ENCODE measurements at places on chromosomes 2 and 18.

- no peak for DNase-seq
These were observed 593 bp downstream of the SP140L start for GRCh38 chr2:230327418-230328154.

DNA sequence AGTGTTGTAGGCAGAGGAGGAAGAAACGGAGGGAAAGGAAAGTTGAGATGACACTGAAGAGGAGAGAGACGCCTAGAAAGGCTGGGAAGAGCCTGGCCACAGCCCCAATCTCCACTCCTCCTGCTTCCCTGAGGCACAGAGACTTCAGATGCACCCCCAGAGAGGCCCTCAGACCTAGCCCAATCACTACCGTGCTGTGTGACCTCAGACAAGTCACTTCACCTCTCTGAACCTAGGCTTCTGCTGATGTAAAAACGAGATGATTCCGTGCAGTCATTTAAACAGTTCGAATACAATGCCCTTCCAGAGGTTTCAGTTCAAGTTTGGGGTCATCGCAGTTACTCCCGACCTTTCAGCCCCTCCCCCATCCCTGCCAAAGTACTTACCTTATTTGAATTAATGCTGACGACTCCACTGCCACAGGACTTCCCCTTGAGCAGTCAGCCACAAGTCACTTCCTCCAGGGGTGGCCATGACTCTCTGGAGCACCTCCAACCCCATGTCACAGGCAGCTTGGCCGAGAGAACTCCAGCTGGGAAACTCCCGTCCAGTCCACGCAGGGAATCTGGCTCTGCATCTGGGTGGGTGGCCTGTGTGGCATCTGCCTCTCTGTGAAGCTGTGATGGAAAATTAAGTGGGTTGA lies 105.2 kb upstream of the ID2 start:
- DNase-seq = no peak

DNA sequence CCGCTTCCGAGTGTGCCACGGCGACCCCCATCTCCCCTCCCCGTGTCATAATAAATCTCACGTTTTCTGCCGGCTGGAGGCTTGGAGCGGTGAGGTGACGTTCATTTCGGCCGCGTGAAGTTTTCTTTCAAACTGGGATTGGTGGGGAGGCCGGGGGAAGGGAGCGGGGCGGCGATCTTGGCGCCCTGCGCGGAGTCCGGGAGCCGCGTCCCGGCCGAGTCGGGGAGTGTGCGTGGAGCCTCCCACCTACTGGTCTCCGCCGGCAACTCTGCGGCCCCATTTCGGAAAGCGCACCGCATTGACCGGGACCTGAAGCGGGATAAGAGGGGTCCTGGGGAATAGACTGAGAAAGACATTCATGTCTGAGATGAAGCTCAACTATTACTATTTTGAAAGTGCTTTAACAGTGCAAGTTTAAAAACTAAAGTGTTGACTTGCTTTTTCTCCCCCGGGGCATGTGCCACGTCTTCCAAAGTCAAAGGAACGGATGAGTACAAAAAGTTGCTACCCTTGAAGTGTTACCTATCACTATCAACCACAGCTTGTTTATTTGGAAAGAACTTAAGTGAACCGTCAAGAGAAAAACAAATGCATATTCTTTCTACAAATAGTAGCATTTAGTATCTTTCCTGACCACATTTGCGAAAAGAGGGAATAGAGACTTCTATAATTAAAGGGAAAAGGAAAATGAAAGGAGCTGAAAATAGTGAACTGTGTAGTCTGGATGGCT lies 818 bp upstream of the IKZF2 start:
- DNase-seq = peak; percentile 74

DNA sequence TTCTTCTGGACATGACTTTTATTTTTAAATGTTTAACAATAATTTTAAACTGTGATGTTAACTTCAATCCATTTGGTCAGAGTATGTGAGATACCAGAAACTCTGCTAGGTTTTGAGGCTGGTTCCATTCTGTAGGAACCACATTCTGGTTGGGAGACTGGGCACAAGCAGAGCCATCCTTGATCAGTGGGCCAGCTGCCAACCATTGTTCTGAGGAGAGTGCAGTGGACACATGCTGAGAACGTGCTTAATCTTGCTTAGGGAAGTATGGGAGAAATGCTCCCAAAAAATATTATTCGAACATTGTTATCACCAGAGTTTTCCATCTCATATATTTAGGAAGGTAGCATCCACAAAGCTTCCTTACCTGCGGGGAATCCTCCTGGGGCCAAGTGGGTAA lies 155.8 kb downstream of the RTN4 start:
- no peak for DNase-seq

GRCh38 chr2:174945601-174946260 lies 59.5 kb downstream of the CHN1 start:
- DNase-seq = no peak

DNA sequence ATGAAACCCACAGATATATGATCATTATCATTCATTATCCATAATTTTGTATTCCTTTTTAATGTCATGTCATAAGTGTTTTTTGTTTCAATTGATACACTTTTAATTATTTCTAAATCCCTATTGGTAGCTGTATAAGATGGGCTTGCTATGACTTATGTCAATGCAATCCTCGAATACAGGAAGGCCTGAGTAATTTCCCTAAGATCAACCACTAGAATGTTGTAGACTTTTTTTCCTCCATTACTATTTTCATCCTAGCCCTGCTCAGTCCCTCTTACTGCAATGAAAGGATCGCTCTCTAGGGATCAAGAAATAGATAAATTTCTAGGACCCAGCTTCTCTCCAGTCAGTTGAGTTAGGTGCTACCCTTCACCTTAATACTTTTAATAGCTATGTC lies 186.3 kb downstream of the KCNE4 start:
- no peak for DNase-seq

DNA sequence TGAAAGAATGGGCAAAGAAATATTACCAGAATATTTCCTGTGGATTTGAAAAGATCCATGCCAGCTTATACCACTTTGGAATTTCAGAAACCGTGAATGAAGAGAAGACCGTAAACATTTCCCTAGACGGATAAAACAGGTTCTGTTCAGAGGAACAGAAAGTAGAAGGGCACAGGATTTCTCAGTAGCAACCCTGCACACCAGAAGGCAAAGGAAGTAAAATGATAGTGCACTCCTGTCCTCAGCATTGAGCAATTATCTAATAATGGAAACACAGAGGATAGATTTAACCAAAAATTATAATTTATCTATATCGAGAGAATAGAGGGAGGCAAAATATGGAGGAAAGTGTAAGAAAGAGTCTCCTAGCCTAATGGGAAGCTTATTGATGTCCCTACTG lies 87.0 kb upstream of the ITGA6 start:
- no peak for DNase-seq

DNA sequence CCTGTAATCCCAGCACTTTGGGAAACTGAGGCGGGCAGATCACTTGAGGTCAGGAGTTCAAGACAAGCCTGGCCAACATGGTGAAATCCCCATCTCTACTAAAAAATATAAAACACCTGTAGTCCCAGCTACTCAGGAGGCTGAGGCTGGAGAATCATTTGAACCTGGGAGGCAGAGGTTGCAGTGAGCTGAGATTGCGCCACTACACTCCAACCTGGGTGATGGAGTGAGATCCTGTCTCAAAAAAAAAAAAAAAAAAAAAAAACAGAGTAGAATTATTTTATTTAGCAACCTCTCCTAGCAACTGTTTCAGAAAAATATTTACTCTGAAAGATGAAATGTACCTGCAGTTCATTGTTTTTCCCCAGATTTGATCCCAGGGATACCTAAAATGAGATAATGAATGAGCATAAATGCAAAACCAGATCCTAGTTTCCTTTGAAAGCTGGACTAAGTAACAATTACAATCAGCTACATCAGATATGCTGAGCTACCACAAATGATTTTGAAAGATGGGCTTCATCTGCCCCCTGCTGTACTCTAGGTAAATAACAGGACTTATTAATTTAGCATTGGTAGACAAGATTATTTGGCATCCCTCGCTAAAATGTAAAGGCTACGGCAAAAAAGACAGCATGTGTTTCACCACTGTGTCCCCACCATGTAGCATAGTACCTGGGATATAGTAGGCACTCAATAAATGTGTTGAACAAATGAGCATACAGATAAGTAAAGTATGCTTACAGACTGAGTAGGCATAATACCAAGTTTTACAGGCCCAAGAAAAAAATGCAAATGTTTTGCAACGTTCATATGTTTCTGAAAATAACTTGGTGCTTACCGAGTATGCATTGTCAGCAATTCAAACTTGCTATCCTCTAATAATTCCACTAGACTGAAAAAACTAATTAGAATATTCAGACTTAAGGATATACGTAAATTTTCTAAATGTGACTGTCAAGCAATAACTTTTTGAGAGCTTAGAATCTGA lies 102.5 kb downstream of the ATL2 start:
- peak; percentile 30 for DNase-seq

DNA sequence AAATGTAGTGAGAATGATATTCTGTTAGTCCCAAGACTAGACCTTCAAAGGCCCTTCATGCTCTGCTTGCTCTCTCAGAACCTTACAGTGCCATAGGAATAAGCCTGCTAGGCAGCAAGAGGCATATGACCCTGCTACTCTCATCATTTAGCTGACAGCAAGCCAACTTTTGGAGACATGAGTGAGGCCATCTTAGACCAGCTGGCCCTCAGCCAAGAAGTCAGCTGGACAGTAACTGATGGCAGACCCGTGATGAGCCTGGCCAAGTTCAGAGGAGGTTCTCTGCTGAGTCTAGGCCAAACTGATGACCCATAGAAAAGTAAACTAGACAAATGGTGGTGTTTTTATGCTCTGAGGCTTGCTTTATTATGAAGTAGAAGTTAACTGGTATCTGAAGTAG lies 82.6 kb downstream of the C18orf54 start:
- no peak for DNase-seq

DNA sequence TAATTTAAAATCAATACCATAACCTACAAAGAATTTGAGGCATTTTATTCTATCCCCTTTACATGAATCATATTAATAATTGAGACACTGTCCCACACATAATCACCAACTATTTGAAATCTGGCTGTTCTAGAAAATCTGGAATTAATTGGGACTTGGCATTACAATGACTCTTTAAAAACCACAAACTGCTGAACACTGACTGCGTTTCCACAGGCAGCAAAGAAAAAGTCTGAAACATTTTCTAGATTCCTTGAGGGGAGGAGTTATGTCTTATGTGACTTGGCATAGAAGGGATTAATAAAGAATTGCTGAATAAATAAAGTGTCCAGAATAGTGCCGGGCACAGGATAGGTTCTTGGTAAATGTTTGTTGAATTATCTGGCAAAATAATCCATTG lies 61.4 kb downstream of the GPR39 start:
- DNase-seq = no peak

- no peak for DNase-seq
These were observed 120.8 kb downstream of the ESCO1 start for GRCh38 chr18:21479721-21480120.

- DNase-seq = no peak
These were observed 62.4 kb upstream of the MMADHC start for GRCh38 chr2:149650006-149650405.

DNA sequence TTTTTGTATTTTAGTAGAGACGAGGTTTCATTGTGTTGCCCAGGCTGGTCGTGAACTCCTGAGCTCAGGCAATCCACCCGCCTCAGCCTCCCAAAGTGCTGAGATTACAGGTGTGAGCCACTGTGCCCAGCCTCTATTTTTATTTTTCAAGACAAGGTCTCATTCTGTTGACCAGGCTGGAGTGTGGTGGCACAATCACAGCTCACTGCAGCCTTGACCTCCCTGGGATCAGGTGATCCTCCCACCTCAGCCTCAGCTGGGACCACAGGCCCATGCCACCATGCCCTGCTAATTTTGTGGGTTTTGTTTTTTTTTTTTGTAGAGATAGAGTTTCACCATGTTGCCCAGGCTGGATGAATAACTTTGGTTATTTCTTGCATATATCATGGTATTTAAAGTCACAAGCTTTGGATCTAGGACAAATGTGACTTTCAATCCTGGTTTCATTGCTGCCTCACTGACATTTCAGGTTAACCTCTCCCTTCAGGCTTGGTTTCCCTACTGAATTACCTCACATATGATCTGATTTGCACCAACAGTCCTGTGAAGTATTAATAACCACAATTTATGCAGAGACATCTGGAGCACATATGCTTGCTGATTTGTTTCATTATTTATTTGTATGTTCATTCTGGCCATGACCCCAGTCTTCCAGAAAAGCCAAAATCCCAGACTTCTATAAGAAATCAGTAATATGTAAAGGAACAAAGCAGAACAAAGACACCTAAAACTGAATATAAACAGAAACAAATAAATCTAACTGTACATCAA lies 17.5 kb upstream of the RAB31 start:
- no peak for DNase-seq

GRCh38 chr2:131367352-131367751 lies 3.4 kb upstream of the RAB6D start:
- no peak for DNase-seq

GRCh38 chr2:163626639-163627109 lies 109.1 kb downstream of the FIGN start:
- DNase-seq = no peak

DNA sequence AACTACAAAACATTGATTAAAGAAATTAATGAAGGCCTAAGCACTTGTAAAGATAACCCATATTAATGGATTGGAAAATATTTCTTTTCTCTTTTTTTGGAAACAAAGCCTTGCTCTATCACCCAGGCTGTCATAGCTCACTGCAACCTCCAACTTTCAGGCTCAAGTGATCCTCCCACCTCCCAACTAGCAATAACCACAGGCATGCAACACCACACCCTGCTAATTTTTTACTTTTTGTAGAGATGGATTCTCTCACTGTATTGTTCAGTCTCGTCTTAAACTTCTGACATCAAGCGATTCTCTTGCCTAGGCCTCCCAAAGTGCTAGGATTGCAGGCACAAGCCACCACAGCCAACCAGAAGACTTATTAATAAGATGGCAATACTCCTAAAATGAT lies 73.4 kb upstream of the NDUFV2 start:
- no peak for DNase-seq

DNA sequence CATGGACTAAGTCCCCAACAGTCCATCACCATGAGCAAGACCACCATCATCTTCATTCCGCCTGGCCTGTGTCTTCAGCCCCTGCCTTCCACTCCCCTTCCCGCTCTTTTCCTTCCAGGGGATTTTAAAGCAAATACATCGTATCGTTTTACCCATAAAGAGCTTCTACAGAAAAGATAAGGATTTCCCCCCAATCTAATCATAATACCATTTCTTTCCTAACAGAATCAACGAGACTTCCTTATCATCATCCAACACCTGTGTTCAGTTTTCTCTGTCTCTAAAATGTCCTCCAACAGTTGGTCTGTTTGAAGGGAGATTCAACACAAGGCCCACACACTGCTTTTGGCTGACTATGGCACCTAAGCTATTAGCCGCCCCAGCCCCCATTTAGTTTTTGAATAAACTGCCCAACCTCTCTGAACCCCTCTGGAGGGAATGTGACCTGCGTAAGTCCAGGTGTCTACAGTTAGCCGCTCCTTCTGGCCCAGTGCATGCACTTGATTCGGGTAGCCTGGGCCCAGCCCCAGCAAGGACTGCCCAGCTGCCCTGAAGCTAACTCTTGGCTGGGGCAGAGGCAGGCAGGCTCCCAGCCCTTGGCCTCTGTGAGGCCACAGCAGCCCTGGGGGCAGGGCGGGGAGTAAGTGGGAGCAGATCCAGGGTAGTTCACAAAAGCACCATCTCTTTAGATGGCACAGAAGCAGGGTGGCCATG lies 25.3 kb upstream of the SEMA4C start:
- no peak for DNase-seq

- DNase-seq = no peak
These were observed 940.2 kb upstream of the FANCL start for GRCh38 chr2:59181347-59181746.

- DNase-seq = no peak
These were observed 387.6 kb downstream of the ZEB2 start for GRCh38 chr2:144132357-144132756.
